ENCODE measurements at places on chromosomes 6 and 20. TPM values are rescaled to one million over a fixed set of nuclear protein-coding genes. Genes with fewer than 3 reads are reported as not detected.

- no peak for DNase-seq
Measured at GRCh38 chr20:45893831-45894230, 2.7 kb downstream of the CTSA start.

The ZBP1 gene
- not detected for total RNA-seq

GRCh38 chr6:56162081-56162480 is 85.3 kb downstream of the COL21A1 start:
- no peak for DNase-seq

The DLK2 gene
- 1.4 TPM for total RNA-seq

GRCh38 chr6:46704562-46704961 is 16.9 kb downstream of the TDRD6 start:
- peak; percentile 80 for DNase-seq

The DTNBP1 gene
- 9.8 TPM for total RNA-seq

DNA sequence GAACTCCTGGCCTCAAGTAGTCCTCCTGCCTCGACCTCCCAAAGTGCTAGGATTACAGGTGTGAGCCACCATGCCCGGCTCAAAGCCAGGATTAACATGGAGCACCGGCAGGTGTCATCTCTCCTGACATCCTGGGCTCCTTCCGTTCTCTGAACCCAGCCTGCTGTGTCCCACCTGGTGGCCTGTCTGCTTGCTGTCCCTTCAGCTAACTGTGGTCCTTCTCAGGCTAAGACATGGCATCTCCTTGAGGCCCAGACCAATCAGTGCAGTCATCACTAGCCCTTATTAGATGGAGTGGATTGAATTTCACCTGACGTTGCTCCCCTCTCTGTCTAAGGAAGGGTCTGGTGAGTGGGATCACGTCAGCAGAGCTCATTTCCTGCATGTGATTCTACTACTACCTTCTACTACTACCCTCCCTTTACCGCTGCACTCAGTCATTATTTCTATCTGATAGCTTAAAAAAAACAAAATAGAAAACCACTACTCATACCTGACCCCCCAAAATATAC is 28.0 kb upstream of the SYNJ2 start:
- no peak for DNase-seq
